ENCODE measurements at places on chromosomes 7 and 10. TPM values are rescaled to one million over a fixed set of nuclear protein-coding genes. Genes with fewer than 3 reads are reported as not detected.

ABCB1 gene
- polyA plus RNA-seq, result 0.42 TPM

SH2D4B gene
- 0.20 TPM for polyA plus RNA-seq

EIF3A gene
- 151 TPM for polyA plus RNA-seq

EVX1 gene
- not detected for polyA plus RNA-seq

PANK1 gene
- 13.0 TPM for polyA plus RNA-seq

ORC5 gene
- polyA plus RNA-seq, result 12.4 TPM

XRCC2 gene
- polyA plus RNA-seq, result 2.8 TPM

TCERG1L gene
- 0.15 TPM for polyA plus RNA-seq

Data from muscle of leg (tissue), 16 donors.